Activated CD4-positive, alpha-beta T cell treated with anti-CD3 and anti-CD28 coated beads, Interleukin-2, Interleukin-6, amounts not matched to agents 100 ng/mL and 50 ng/mL, durations not matched to agents 16 hours and 8 hours (primary cell): ENCODE measurements at places on chromosomes 4 and X.
A peak's percentile ranks its signal among the peaks of the same experiment; 100 is the strongest.

DNA sequence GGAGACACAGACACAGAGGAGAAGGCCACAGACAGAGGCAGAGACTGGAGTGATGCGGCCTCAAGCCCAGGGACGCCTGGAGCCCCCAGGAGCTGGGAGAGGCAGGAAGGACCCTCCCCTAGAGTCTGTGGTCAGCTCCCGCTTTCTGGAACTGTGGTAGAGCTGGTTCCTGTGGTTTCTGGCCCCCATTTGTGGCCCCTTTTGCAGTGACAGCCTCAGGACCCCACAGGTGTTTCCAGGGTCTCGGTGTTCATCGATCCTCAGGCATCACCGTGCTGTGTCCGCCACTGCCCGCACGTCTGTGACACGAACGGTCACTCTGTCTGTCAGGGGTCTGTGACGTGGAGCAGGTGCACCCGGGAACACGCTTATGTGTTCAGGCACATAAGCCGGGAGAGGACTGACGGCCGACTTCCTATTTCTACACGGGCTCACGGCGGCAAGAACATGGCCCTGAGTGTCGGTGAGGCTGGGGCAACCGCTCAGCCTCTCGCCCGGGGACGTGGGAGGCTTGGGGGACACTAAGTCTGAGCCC is 7.9 kb downstream of the GTPBP6 start:
- DNase-seq: no peak

- no peak for DNase-seq
Measured at GRCh38 chr4:186845137-186845842, 121.6 kb upstream of the FAT1 start.

GRCh38 chr4:108884596-108884995 is 121.7 kb upstream of the ETNPPL start:
- DNase-seq: no peak

DNA sequence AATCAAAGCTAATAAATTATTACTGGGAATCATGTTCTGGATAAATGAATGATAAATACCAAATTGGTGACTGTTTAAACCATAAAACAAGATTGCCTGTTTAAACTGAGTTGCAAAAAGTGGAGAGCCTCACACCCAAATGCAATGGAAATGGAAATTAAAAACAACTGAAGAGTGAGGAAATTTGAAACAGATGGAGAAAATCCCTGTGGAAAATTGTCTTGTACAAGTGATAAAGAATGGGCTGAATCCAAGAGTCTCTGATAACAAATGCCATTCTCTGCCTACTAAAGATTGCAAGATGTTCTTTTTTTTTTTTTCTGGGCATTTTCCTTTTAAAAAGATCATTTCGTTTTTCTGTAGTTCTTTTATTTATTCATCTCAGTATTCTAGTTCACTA is 426.3 kb downstream of the NLGN4X start:
- DNase-seq: no peak

- peak; percentile 43 for DNase-seq
Measured at GRCh38 chr4:78667764-78668163, 108.4 kb upstream of the BMP2K start.

DNA sequence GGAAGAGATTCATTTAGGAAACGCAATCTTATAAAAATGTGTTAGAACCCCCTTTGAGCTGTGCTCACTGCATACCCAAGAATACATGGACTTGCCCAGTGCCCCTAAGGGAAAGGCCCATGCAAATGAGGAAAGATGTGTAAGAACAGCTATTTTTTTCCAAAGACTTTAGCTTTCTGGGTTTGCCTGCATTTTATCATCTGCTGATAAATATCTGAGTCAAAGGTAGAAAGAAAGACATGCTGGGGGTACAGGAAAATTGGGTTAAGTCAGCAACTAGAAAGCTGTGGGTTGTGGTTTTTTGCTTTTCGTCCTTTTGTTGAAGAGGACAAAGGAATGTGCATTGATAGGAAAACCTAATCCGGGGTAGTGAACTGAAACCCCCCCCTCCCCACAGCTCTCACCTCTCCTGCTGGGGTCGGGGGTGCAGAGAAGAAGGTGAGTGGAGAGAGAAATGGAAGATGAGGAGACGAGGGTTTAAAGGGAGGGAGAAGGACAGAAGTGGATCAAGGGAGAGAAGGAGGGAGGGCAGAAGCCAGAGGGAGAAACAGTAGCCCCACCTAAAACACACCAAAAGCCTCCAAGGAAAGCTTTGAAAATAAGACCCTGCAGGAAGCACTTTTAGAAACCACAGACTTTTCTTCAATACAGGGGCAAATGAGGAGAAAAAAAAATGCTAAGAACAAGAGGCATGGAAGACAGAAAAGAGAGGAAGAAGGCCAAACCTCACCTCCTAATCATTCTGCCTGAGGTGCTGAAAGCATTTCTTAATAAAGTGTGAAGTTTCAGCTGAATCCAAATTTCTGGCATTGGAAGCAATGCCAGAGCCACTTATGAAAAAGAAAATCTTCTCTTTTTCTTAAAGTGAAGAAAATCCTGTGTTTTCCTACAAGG is 49.3 kb downstream of the KDR start:
- DNase-seq: no peak

GRCh38 chr4:52552778-52553177 is 106.3 kb downstream of the USP46 start:
- DNase-seq: no peak

DNA sequence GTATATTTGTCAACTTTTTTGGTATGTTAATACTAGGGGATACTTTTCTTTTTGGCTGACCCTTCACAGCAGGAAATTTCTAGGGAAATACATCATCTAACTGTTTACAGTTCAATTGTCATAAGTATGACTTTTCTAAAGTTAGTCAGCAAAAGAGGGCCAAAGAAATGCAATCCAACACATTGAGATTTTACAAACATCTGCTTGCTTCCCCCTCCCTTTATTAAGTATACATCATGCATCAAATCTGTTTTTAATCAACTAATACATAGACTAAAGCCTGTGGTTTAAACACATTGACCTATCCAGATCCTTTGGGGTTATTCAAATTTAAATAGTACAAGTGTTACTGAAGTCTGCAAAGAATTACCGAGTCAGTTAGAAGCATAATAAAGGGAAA is 93.9 kb downstream of the MID1 start:
- no peak for DNase-seq

DNA sequence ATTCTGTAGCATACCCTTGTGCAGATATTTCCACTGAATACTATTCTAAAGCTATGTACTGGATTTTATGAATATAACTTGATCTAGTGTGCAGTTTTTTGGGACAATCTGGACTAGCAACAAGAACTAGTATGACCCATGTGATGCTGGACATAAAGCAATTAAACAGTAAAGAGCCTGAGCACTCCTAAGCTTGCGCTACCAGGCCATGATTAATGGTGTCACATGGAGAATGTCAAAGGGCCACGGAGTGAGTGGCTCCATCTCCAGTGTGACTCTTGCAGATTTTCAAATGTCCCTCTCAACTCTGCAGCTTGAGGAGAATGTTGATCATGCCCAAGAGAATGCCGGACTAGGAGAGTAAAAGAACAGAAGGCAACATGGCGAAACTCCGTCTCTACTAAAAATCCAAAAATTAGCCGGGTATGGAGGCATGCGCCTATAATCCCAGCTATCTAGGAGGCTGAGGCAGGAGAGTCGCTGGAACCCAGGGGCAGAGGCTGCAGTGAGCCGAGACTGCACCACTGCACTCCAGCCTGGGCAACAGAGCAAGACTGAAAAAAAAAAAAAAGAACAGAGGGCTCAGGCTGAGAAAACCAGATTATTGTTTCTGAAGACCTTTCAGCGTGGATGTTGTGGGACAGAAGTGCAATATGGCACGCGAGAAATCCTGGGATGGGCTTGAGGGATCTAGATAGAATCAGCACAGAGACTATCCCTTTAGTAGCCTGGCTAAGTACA is 45.0 kb downstream of the TIGD2 start:
- no peak for DNase-seq

GRCh38 chr4:111013846-111014245 is 391.0 kb upstream of the PITX2 start:
- DNase-seq: no peak

- DNase-seq: peak; percentile 89
Measured at GRCh38 chr4:113355550-113356371, 306.3 kb downstream of the ANK2 start.

DNA sequence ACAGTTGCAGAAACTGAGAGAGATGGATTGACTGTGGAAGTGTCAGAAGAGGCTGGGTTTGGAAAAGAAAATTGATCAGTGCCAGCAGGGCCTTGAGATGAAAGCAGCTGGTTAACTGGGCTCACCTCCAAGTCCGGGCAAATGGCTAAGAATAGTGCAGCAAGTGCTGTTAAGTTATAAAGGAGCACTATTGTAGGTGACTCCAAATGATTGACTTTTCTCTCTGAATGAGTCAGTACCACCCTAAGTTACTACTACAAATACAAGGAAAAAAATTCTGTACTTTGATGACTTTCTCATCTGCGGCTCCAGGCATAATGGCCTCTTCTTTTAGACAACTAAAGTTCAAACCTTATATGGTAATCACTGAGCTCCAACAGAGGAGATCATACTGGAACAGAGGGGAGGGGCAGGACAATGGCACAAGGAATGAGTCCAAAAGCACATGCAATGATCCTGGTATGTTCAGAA is 733.4 kb upstream of the INTU start:
- DNase-seq: no peak

GRCh38 chr4:1933700-1934099 is 62.5 kb downstream of the NSD2 start:
- DNase-seq: no peak

DNA sequence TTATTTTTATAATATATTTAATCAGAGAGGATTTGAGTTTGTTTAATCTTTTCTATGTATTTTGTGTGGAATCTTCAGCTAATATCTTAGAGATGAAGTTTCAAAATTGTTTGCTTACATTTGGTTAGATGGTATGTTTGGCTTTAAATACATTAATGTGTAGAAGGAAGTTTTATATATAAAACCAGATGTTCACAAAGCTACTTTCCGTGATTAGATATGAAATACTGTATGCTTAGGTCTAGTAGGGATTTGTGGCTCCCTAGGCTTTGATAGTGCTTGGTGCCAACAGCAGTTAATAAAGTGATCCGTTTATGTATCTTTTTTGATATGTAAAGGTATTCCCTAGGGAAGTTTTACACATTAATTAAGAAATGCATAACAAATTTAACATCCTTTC is 223.0 kb downstream of the ARHGAP10 start:
- DNase-seq: no peak

DNA sequence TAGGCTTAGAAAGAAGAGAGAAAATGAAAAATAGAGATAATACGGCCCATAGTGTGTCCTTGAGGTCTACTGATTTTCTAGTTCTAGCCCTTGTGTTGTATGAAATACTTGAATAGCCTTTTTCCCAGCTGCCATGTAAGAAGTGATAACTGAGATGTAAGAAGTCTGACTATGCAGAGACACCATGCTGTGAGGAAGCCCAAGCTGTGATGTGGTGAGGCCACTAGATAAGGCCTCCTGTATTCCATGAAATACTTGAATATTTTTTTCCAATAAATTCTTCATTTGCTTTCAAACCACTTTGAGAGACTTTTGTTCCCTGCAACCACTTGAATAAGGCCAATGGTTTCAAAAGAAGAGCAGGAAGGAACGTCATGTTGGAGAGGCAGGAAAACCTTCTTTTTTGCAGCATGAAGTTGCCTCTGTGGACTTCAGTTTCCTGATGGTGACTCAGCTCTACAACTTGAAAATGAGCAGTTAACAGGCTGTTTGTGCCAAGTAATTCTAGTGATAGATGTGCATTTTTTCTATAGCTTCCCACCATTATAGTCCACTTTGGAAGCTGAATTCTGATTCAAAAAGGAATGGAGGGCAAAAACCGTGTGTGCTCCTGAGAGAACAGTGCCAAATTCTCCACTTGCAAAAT is 25.5 kb upstream of the FAM9C start:
- no peak for DNase-seq

- no peak for DNase-seq
Measured at GRCh38 chrX:127030016-127030748, 210.7 kb downstream of the PRR32 start.

GRCh38 chrX:12997906-12998687 is 23.2 kb downstream of the TMSB4X start:
- peak; percentile 55 for DNase-seq

DNA sequence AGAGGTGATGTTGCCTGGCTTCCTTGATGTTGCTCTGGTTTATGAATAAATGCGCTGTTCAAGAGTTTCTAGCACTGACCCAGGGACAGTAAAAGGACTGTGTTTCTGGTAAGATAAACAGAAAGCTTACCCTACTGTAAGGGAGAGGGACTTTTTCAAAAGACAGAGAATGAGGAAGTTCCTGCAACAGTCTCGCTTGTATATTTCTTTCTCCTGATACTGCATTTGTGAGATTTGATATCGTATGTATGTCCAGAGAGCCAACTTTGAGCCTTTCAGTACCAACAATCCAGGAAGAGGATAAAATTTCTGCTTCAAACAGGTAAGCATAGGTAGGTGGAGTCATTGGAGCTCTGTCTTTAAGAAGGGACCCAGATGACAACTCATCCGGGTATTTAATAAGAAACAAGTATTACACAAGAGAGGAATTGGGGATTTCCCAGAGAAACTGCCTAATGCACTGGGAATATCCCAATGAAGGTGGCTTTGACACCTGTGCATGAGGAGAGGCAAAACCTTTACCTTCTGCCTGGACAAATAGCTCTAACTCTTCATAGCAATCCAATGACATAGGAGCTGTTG is 773 bp downstream of the DAPP1 start:
- DNase-seq: peak; percentile 23

GRCh38 chrX:40230646-40231045 is 132.9 kb upstream of the BCOR start:
- no peak for DNase-seq

DNA sequence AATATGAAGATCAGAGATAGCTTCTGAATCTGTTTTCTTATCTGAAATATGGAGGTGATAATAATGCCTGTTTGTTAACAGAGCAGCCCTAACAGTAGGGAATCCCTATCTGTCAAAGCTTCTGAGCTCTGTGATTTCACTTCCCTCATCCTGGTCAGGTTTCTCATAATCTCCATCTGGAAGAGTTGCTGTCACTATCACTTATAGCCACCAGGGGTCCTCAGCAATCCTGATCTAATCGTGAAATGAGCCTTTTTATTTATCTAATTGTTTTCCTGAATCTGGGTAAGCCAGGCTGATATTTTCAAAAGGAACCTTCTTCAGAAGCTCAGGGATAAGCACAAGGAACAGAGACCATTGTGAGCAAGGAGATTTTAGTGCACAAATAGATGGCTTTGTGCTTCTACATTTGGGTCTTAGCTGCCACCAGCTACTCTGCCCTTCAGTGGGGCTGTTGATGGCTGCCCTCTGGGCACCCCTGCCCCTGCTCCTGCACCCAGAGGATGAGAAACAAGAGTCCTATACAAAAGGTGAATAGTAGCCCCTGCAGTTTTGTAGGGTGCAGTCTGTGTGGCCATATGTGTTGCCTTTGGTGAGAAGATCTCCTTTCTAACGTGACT is 196.4 kb upstream of the RADX start:
- DNase-seq: peak; percentile 37

DNA sequence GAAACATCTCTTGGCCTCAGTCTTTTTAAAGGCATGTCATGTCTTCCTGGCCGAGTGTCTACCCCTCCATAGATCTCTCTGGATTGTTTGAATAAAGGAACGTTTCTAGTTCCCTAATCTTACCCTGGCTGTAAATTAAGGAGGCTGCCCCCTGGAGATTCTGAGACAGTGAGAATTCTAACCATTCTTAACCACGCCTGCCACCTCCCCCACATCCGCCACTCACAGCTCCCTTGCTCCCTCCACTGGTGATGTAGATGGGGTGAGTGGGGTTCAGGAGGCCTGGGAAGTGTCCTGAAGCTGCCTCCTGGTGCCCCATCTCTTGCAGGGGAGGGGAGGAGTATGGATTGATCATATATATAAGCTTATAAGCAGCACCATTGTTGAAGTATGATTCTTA is 48.0 kb upstream of the TRIM2 start:
- peak; percentile 44 for DNase-seq
